Caco-2 (cell line): ENCODE measurements at places on chromosomes 6 and 20. TPM values are rescaled to one million over a fixed set of nuclear protein-coding genes. Genes with fewer than 3 reads are reported as not detected.

The RAET1L gene
- total RNA-seq, result not detected in 2 replicates

The PLN gene
- not detected in 2 replicates for total RNA-seq

The NRSN1 gene
- total RNA-seq, result not detected in 2 replicates

The SLC35F1 gene
- total RNA-seq, result not detected in 2 replicates

The RBPJL gene
- total RNA-seq, result not detected in 2 replicates

The RIPOR3 gene
- 0.18 and 0.67 TPM in 2 replicates for total RNA-seq

DNA sequence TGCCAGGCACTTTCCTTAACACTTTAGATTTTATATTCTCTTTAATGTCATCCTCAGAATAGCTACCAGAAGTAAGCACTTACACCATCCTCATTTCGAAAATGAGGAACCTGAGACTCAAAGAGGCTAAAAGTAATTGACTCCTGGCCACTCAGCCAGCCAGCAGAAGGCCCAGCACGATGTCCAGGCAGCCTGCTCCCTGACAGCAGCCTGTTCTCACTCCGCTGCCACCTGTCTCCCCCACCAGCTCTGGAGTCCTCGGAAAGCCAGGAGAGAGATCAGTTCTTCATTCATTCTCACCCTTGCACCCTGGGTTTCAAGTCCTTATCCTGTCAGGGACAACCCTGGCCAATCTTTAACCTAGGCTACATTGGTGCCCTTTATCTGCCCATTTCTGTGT is 174.0 kb downstream of the SASH1 start:
- H3K27ac ChIP-seq, result no peak overlapping the region
- no peaks in the 10 kb centered on the region for H3K36me3 ChIP-seq
- no peaks in the 10 kb centered on the region for H3K27me3 ChIP-seq
- H3K4me1 ChIP-seq, result no peaks in the 10 kb centered on the region
- no peak overlapping the region for H3K4me3 ChIP-seq

DNA sequence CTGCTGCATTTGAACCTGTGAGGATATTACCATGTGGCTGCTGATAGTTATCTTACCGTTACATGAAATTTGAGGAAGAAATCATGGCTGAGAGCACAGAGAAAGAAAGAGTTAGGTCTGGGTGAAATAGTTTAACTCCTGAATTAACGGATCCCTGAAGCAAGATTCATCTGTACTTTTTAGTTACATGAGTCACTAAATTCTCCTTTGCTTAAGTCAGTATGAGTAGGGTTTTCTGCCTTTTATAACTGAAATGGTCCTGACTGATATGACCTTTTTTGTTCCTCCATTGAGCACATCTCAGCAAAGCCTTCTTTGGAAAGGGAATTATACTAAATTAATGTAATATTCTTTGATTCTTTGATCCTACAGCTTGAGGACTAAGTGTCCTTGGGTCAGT is 333.3 kb upstream of the ZFP64 start:
- no peak overlapping the region for H3K4me3 ChIP-seq
- no peak overlapping the region for H3K27ac ChIP-seq
- no peaks in the 10 kb centered on the region for H3K4me1 ChIP-seq
- DNase-seq, result no peak
- no peaks in the 10 kb centered on the region for H3K36me3 ChIP-seq

GRCh38 chr20:6767536-6768227 is at the start of gene BMP2:
TSS of gene BMP2 (plus strand) at chr20:6767686. CDS start at chr20:6770127, 2,441 bp downstream.
- H3K27me3 ChIP-seq, result no peaks in the 10 kb centered on the region
- peak; percentile 79 for DNase-seq
- peak within 1 kb of the TSS; percentile 96 for H3K4me3 ChIP-seq
- peaks cover 21% of the 10 kb centered on the region for H3K4me1 ChIP-seq

- no peaks in the 10 kb centered on the region; the same call in 1 of the 2 replicates for H3K36me3 ChIP-seq
- H3K27ac ChIP-seq, result no peak overlapping the region
- DNase-seq, result no peak
- H3K4me1 ChIP-seq, result no peaks in the 10 kb centered on the region
Measured at GRCh38 chr6:3319610-3320200, 61.0 kb downstream of the PSMG4 start.

DNA sequence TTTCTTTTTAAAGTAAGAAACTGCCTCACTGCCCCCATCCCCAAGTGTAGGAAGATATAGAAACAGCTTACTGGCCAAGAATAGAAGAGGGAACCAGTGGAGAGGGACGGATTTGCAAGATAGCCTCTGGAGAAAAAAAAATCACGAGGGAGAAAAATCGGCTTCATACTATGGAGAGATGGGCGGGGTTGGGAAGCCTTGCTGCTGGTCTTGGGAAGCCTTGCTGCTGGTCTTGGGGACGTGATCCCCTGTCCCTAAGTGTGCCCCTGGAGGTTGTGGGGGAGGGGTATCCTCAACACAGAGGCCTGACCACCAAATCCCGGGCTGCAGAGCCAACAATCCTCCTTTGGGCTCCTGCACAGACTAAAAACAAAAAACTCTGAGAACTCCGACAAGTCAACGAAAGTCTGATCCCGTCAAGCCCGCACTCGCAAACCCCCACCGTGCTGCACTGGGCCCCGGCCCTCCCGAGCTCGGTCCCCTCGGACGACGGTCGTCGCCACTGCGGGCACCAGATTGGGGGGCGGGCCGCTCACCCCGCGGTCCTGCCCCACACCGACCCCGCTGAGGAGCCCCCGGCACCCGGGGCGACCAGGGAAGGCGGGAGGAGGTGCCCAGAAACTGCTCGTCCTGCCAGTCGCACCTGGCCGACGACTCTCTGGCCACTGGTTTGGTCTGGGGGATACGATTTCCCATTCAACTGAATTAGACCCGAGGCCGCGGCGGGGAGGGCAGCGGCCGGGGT is 750 bp downstream of the MAP7 start:
- H3K27ac ChIP-seq, result peak overlapping the region; percentile 83
- no peaks in the 10 kb centered on the region for H3K36me3 ChIP-seq
- no peaks in the 10 kb centered on the region for H3K27me3 ChIP-seq
- peaks cover 8% of the 10 kb centered on the region for H3K4me1 ChIP-seq
- peak; percentile 38 for DNase-seq

DNA sequence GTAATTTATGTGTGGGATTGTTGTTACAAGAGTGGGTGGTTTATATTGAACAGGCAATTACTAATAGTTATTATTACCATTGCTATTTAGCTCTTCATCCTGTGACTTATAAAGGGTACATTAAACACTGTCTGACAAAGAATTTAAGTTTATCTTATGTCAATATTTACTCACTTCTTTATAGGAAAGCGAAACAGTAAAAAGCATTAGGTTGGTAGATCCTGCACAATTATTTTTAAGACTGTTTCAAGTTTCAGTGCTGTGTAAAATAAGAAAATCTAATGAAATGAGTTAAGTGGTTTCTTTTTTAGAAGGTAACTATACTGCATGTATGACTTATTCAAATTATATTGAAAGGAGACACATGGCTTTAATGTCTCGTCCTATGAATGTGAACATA is 135.8 kb upstream of the MAP3K7 start:
- no peaks in the 10 kb centered on the region for H3K27me3 ChIP-seq
- no peak for DNase-seq
- H3K4me3 ChIP-seq, result no peak overlapping the region
- peaks cover 12% of the 10 kb centered on the region for H3K4me1 ChIP-seq

GRCh38 chr6:18101271-18101670 is 21.2 kb downstream of the NHLRC1 start:
- H3K27me3 ChIP-seq, result no peaks in the 10 kb centered on the region
- H3K27ac ChIP-seq, result no peak overlapping the region
- H3K4me1 ChIP-seq, result no peaks in the 10 kb centered on the region
